ENCODE measurements at places on chromosomes 11 and 22.

GRCh38 chr11:115226556-115226955 is 277.7 kb downstream of the CADM1 start:
- DNase-seq = peak; percentile 97

- no peak for DNase-seq
Observed at GRCh38 chr11:44566952-44567875, 1.8 kb downstream of the CD82 start.

- DNase-seq = no peak
Observed at GRCh38 chr11:11246166-11246565, 106.9 kb downstream of the CSNK2A3 start.

GRCh38 chr11:72807021-72807693 is 7.1 kb upstream of the ATG16L2 start:
- DNase-seq = peak; percentile 39
